CD14-positive monocyte (primary cell): ENCODE measurements at places on chromosomes 12 and 14.

DNA sequence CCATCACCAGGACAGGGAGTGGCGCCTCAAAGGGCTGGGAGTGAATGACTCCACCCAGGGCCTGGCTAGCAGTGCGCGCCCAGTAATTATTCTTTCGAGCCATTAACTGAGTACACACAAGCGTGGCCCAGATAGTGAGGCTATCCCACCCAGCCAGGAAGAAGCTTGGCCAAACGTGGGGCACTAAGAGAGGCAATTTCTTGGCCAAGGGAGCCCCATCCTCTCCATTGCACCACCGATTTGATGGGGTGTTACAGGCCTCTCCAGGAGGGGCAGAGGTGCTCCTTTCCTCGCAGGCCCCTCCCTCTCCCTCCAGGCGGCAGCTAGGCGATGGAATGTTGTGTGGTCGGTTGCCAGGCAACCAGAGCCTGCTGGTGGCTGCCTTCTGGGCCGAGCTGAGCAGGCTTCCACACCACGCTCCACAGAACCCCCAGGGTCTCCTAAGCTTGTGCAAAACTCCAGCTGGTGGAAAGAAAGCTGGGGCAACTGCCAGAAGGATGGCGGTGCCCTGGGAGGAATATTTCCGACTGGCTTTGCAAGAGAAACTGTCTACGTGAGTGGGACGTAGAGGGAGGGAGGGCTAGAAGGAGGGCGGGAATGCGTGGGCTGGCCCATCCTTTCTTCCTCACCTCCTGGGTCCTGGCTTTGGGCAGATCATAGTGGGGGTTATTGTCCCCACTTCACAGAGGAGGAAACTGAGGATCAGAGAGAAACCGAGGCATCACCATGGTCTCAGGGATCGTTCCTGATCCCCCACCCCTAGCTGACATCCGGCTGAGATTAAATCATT, at the start of gene CFAP73:
TSS of gene CFAP73 (plus strand) at position 364 of the 790 bp plus-strand sequence. CDS start at position 498, 134 bp downstream.
- DNase-seq = peak; percentile 42

GRCh38 chr12:4282103-4282891, 8.7 kb downstream of the CCND2 start:
- DNase-seq = no peak

GRCh38 chr14:26008290-26008689, 589.5 kb downstream of the NOVA1 start:
- no peak for DNase-seq

DNA sequence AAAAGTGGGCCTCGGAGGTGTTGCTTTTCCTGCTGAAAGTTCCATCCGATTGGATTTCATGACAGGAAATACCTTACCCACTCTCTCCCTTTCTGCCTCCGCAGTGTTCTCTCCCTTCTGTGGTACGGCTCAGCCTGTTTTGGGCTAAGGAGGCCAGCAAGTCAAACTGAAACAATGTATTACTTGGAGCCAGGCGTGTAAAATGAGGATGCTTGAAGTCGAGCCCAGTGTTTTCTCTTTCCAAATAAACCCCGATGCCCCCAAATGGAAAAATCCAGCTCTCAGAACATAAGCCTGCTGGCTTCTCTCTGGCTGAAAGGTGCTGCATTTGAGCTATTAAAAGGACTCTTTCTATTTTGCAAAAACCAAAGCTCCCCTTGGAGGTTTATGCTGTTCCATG, 124.7 kb downstream of the ZNF664 start:
- no peak for DNase-seq

DNA sequence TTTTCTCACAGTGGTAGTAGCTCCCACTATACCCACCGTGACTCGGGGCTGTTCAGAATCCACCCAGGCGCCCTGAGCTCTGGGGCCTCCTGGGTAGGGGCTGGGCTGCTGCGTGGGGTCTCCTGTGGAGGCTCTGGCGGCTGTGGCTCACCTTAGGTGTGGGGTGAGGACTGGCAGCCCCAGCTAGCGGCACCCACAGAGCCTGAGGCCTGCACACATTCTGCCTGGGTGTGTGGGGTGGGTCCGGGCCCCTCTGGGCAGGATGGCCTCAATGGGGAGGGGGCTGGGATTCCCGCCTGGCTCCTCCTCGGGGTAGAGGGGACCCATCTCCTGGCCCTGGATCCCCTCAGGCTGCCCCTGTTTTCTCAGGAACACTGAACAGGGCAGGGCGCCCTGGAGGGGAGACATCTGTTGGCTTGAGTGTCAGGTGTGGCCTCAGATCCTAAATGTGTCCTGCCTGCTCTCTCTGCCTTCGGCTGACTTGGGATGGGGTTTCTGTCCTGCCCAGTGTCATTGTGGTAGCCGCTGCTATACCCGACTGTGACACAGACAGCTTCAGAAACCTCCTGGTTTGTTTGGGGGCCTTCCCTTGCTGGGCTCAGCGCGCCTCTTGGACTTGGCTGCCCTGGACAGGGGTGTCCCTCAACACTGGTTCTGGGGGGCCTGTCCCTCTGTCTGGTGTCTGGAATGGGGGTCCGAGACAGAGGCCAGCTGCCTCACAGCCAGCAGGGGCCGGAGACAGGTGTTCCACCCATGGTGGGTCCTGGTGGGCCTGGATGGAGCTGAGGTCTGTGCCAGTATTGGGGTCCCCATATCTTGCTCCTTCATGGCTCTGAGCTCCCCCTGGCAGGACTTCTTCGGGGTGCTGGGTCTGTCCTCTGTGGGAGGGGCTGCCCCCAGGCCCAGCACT, 354.9 kb downstream of the TMEM121 start:
- no peak for DNase-seq

- no peak for DNase-seq
These were observed 858 bp upstream of the FRMD6 start for GRCh38 chr14:51650716-51651387.

DNA sequence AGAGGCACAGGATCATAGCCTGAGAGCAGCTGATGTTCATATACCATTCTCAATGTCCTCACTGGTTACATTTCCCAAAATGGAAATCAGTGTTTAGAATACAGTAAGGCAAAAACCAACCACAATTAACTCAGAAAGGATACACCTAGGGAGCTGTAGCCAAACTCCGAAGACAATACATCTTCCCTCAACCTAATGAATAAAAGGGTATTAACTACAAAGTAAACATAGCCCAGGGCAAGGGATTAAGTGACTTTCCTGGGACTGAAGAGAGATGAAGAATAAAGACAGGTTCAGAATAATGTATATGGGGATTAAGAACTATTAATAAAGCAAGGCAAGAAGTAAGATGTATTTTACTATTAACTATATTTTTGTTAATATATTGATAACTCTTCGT, 79.5 kb downstream of the RPS29 start:
- DNase-seq = no peak

GRCh38 chr12:86521870-86522269, 265.7 kb upstream of the MGAT4C start:
- no peak for DNase-seq

DNA sequence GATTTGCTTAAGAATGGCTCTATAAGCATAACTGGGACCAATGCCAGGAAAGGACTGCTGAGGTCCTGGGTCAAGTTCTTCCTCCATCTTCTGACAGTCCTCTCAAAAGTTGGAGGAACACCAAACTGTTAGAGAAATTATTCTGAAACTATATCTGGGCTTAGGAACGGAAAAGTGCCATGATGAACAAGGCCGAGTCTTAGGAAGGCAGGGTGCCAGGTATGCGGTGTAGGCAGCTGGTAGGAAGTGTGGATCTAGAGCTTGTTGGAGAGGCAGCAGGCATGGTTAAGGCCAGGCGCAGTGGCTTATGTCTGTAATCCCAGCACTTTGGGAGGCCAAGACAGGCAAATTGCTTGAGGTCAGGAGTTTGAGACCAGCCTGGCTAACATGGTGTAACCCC, 7.7 kb downstream of the GNPTAB start:
- no peak for DNase-seq

DNA sequence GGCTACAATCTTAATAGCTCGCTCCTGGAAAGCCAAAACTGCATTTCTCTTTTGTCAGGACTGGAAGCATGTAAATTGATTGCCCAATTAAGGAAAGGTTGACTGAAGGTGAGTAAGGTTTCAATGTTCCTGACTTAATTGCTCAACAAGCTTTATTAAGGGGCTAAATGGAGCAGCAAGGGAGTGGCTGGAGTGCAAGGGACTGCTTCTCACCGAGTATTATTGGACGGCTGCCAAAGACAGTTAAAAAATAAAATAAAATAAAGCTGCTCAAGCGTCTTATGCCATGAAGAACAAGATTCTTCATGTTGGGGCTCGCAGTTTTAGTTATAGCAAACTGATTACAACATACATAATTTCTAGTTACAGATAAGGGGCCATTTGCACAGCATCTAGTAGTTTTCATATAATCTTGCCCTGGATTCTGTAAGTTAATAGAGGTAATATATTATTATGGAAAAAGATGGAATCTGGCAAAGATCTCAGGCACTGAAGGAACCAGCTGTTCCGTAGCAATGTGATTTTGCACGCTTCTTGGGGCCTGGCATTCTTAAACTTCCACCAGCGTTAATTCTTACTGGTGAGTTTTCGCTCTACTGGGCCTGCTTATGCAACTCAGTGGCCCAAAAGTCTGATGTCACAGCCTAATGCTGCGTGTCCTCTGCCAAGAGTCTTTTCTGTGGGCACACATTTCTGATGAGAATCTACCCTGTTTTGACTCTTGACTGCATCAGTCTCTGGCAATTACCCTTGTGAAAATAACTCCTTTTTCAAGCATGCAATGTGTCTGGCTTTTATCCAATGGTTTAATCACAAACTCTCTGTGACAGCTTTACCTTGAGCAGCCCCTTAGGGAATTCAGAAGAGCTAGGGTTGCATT, 108.5 kb downstream of the SLC38A1 start:
- no peak for DNase-seq

GRCh38 chr14:106842687-106843086, 1316.3 kb downstream of the TMEM121 start:
- peak; percentile 27 for DNase-seq

- DNase-seq = peak; percentile 48
These were observed 788 bp downstream of the DDHD1 start for GRCh38 chr14:53152184-53152886.

DNA sequence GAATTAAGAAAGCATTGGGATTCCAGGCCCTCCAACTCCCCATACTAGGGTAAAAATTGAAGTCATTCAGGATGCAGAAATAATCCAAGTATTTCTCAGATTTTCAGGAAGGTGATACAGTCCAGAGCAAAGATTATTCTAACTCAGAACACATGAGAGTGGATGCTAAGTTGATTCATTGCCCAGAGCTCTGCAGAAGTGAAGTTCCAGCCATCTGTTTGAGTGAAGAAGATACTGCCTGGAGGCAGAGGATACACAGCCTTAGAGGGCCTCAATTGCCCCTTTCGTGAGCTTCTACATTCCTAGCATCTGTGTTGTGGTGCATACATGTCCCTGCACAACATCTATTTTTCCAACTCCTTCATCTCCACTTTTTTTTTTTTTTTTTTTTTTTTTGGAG, 36.9 kb upstream of the SMUG1 start:
- DNase-seq = no peak

GRCh38 chr14:64947710-64948611, 5.4 kb upstream of the GPX2 start:
- DNase-seq = no peak

DNA sequence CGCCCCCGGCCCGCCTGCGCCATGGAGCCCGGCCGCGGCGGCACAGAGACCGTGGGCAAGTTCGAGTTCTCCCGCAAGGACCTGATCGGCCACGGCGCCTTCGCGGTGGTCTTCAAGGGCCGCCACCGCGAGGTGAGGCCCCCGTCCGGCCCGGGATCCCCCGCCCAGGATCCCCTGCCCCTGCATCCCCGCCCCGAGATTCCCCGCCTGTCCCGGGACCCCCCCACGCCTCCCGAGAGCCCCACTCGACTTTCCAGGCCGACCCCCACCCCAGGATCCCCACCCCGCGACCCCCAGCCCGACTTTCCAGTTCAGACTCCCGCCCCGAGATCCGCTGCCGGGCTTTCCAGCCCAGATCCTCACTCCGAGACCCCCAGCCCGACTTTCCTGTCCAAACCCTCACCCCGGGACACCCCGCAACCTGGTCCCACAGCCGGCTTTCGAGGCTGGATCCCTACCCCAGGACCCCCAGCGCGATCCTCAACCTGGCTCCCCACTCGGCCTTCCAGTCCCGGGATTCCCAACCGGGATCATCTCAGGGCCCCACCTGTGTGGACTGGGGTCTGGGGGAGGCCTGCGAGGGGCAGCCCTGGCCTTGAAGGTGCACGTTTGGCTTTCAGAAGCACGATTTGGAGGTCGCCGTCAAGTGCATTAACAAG, 688 bp downstream of the ULK1 start:
- DNase-seq = no peak

DNA sequence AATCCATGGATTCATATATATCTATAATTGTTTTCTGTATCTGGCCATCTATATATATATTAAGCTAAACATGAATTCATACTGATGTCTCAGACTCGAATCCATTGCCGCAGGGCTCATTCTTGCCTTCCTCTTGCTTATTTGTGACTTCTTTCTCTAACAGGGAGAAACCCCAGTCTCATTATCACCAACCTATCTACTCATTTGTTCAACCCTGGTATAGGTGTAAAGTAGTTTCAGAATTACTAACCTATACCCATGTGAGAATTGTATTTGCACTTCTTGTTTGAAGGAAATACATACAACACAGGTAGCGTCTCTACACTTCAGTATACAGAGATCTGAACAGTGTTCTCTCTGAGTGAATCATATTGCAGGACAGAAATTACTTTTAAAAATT, 77.7 kb downstream of the PTPN11 start:
- DNase-seq = no peak

GRCh38 chr12:17035372-17035771, 429.4 kb upstream of the LMO3 start:
- no peak for DNase-seq

DNA sequence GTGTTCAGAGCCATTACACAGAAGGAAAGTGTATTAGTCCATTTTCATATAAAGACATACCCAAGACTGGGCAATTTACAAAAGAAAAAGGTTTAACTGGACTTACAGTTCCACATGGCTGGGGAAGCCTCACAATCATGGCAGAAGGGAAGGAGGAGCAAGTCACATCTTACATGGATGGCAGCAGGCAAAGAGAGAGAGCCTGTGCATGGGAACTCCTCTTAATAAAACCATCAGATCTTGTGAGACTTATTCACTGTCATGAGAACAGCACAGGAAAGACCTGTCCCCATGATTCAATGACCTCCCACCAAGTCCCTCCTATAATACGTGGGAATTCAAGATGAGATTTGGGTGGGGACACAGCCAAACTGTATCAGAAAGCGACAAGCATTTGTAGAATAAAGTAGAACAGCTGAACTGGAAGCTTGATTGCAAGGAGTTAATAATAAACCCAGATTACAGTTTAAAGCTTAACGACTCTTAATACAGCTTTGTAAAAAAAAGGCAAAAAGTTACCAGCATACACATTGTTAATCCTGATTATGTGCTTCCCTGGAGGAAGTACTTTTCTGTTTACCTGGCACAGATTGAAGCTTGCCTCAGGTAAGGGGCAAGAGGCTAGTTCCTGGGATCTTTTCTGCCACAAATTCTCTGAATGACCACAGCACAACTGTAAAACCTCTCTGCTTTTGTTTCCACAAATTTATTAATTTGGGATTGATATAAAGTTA, 18.1 kb upstream of the STON2 start:
- no peak for DNase-seq
